ENCODE measurements at places on chromosomes 3 and 15.

DNA sequence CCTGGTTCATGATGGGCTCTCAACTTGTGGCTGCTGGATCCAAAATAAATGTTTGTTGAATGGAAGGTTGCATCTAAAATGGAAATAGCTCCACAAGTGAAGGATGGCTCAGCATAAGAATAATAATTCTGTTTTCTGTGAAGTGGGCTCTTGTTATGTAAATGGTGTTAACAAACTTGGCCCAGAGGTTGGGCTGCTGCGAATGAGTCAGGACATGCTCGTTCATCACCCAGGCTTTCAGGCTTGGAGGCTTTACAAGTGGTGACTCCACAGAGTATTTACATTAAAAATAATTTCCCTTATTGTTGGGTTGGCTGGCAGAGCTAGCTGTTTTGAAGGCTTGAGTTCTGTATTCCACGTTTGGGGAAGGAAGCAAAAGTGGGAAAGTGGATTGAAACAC, 60.5 kb downstream of the ITGB5 start:
- DNase-seq: no peak

- peak; percentile 20 for DNase-seq
These were observed 2.2 kb upstream of the UROC1 start for GRCh38 chr3:126519506-126520455.

GRCh38 chr3:32412887-32413286, 21.2 kb downstream of the CMTM7 start:
- DNase-seq: no peak

- no peak for DNase-seq
These were observed 216.5 kb downstream of the BBX start for GRCh38 chr3:107739227-107739626.

- no peak for DNase-seq
These were observed 175.4 kb upstream of the LPP start for GRCh38 chr3:187978433-187979011.

- DNase-seq: no peak
These were observed 80.4 kb upstream of the LMCD1 start for GRCh38 chr3:8421267-8421666.
